Camera-type eye (tissue), 1 donor: ENCODE measurements at places on chromosomes 4 and X. TPM values are rescaled to one million over a fixed set of nuclear protein-coding genes. Genes with fewer than 3 reads are reported as not detected.

F9 gene
- total RNA-seq: not detected

RHOXF2 gene
- not detected for total RNA-seq

MAGEC3 gene
- not detected for total RNA-seq

NAP1L2 gene
- total RNA-seq: 16.2 TPM

RAP1GDS1 gene
- total RNA-seq: 65.1 TPM

PWWP3B gene
- 6.3 TPM for total RNA-seq

GABRA4 gene
- total RNA-seq: 1.4 TPM

JADE3 gene
- 14.0 TPM for total RNA-seq

C4orf51 gene
- total RNA-seq: not detected

PASD1 gene
- total RNA-seq: not detected

SYTL5 gene
- 4.1 TPM for total RNA-seq

IQCM gene
- not detected for total RNA-seq

UGT2B11 gene
- total RNA-seq: not detected

ZNF141 gene
- total RNA-seq: 77.2 TPM

ZCCHC18 gene
- total RNA-seq: 8.0 TPM

MAMLD1 gene
- total RNA-seq: 5.6 TPM

PAGE4 gene
- not detected for total RNA-seq

RASSF6 gene
- total RNA-seq: 4.2 TPM

KDM5C gene
- 205 TPM for total RNA-seq

TACC3 gene
- total RNA-seq: 17.2 TPM

SPANXC gene
- total RNA-seq: not detected

GYPA gene
- total RNA-seq: 3.8 TPM

RPL9 gene
- total RNA-seq: 2,566 TPM

UGT2B7 gene
- 0.71 TPM for total RNA-seq

DRD5 gene
- total RNA-seq: 1.4 TPM

ADH1A gene
- not detected for total RNA-seq

GAGE1 gene
- total RNA-seq: not detected

SLITRK4 gene
- total RNA-seq: 16.2 TPM

CLIC2 gene
- 4.8 TPM for total RNA-seq

POLN gene
- 4.8 TPM for total RNA-seq

TCEAL9 gene
- total RNA-seq: 84.4 TPM

HS3ST1 gene
- 2.3 TPM for total RNA-seq

NWD2 gene
- 9.1 TPM for total RNA-seq

MAPK10 gene
- 179 TPM for total RNA-seq

BLOC1S4 gene
- 11.9 TPM for total RNA-seq

VMA21 gene
- total RNA-seq: 83.3 TPM

TEX13C gene
- total RNA-seq: not detected

BANK1 gene
- 0.77 TPM for total RNA-seq

RHOXF2B gene
- total RNA-seq: not detected

MUC7 gene
- total RNA-seq: 0.44 TPM

HERC5 gene
- total RNA-seq: 4.2 TPM

PCDH19 gene
- total RNA-seq: 28.6 TPM

CLTRN gene
- 2.4 TPM for total RNA-seq

NCAPG gene
- total RNA-seq: 21.6 TPM

DCX gene
- 31.3 TPM for total RNA-seq

P2RY10 gene
- 0.22 TPM for total RNA-seq

TMEM192 gene
- total RNA-seq: 20.9 TPM

TSPAN6 gene
- total RNA-seq: 55.5 TPM

EDNRA gene
- total RNA-seq: 47.0 TPM

LEF1 gene
- 19.6 TPM for total RNA-seq

UGT2B10 gene
- total RNA-seq: not detected

MND1 gene
- 4.0 TPM for total RNA-seq

ANXA10 gene
- not detected for total RNA-seq

SSX2 gene
- not detected for total RNA-seq

PPEF2 gene
- 12.3 TPM for total RNA-seq

SPANXD gene
- not detected for total RNA-seq
